ENCODE measurements at places on chromosomes 6 and 20. TPM values are rescaled to one million over a fixed set of nuclear protein-coding genes. Genes with fewer than 3 reads are reported as not detected.

The DYNLT2 gene
- total RNA-seq = 2.4 TPM

The F13A1 gene
- not detected for total RNA-seq

The SRMS gene
- total RNA-seq = not detected

The TXLNB gene
- not detected for total RNA-seq

The UBE2V1 gene
- total RNA-seq = 203 TPM

The SLC22A23 gene
- 6.2 TPM for total RNA-seq

The PGBD1 gene
- total RNA-seq = 11.6 TPM

The SLC35F1 gene
- 8.3 TPM for total RNA-seq

The DCDC2 gene
- total RNA-seq = 54.9 TPM

The COL9A1 gene
- not detected for total RNA-seq

The DYNLT1 gene
- total RNA-seq = 138 TPM

The GCNT2 gene
- total RNA-seq = 0.70 TPM

The SNRPB2 gene
- 90.4 TPM for total RNA-seq

- DNase-seq = no peak
These were observed 933.7 kb upstream of the GJE1 start for GRCh38 chr6:141199074-141199473.

GRCh38 chr6:107621229-107621937 lies 131.5 kb downstream of the SOBP start:
- peak; percentile 65 for DNase-seq

GRCh38 chr6:41736186-41736733 lies 852 bp upstream of the TFEB start:
- peak; percentile 22 for DNase-seq

GRCh38 chr6:22904431-22904830 lies 335.1 kb downstream of the HDGFL1 start:
- peak; percentile 67 for DNase-seq

- no peak for DNase-seq
These were observed 105.0 kb upstream of the DUSP22 start for GRCh38 chr6:187210-187861.

GRCh38 chr6:93604951-93605350 lies 185.6 kb upstream of the EPHA7 start:
- no peak for DNase-seq

- DNase-seq = no peak
These were observed 6.6 kb upstream of the SOX18 start for GRCh38 chr20:64055893-64056638.

DNA sequence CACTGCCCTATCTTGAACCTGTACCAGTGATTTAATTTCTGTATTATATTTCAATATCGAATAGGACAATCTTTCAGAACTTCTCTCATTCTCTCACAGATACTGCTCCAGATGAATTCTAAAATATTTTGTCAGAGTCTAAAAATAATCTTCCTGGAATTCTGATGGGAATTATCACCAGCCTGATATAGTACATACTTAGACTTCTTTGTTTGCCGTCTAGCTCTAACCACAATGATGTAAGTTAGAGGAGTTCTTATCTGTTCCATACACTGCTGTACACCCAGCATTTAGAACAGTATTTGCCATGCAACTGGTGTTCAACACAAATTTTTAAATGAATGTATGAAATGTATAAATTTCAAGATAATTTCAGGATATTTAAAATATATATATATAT lies 1.3 kb upstream of the HUS1B start:
- no peak for DNase-seq

DNA sequence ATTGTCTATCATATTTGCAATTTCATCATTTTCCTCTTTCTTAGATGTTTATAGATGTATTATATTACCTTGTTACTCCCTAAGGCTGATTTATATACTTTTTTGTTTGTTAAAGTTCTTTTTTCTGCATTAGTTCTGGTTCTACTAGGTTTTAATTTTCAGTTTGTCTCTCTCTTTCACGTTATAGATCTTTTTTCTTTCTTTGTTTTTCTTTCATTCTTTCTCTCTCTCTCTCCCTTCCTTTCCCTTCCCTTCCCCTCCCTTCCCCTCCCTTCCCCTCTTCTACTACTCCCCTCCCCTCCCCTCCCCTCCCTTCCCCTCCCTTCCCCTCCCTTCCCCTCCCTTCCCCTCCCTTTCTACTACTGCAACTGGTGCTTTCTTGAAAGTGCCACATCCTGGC lies 345.3 kb downstream of the CENPW start:
- no peak for DNase-seq

GRCh38 chr6:53280207-53280606 lies 68.5 kb downstream of the ELOVL5 start:
- no peak for DNase-seq

DNA sequence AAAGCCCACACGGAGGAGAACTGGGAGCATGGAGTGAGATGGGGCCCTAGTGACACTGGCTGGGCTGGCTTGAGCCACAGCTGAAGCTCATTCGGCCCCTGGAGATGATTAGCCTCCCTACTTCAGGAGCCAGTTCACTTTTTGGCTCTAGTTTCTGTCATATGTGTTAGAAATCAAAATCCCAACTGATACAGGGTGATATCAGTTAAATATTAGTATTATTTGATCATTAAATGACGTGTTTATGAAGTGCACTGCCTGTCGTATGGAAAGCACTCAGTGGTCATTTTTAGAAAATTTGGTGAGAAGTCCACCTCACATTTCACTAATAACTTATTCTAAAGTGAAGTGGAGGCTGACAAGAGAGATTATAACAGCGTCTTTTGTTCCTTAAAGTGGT lies 59.0 kb downstream of the TULP4 start:
- DNase-seq = no peak

DNA sequence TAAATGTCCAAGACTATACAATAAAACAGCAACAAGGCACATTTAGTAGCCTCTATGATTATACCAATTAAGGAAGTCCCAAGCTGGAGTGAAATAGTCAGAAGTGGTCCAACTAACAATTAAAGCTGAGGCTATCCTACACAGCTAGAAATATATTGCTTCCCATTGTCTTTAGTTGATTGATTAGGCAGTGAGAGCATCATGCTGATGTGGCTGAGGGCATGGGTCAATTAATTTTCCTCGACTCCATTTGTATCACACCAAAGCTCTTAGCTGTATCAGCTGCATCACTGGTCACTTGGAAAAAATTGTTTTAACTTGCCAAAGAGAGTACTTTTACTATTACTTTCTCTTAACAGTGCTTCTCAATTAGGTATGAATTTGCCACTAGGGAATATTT lies 328.7 kb upstream of the NT5E start:
- DNase-seq = no peak

GRCh38 chr6:85077098-85077497 lies 312.7 kb upstream of the TBX18 start:
- peak; percentile 34 for DNase-seq

GRCh38 chr6:77450924-77451323 lies 12.4 kb downstream of the HTR1B start:
- no peak for DNase-seq

GRCh38 chr6:84575264-84575663 lies 189.1 kb downstream of the TBX18 start:
- peak; percentile 72 for DNase-seq

DNA sequence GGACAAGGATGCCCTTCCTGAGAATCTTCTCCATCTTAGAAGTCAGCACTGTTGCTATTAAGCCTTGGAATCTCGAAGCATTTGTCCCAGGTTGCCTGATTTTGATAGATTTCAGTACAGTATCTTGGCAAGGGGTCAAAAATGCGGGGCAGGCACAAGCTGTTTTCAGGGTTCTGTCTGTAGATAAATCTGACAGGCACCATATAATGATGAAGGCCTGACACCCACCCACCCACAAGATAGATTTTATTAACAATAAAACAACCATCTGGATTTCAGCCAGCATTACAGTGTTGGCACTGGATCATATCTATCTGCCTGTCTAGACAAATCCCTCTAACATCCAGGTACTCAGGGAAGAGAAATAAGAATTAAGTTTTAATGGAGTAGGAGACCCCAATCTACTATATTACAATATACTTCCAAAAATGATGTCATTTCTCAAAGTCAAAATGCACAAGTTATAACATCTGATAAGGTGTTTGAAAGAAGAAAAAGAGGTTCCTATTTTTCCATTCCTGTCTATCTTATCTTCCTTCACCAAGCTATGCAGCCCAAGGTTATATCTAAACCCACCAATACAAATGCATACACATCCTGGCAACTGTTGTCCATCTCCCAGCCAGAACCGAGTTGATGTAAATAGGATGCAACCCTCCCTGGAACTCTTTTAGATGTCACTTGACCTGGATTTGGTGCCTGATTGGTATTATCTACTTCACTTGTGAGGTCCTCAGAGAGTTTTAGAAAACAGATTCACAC lies 10.7 kb downstream of the NEDD9 start:
- no peak for DNase-seq
